ENCODE measurements at places on chromosomes 1 and 21.

GRCh38 chr1:182631053-182631677 is 27.0 kb upstream of the RGS16 start:
- no peak for DNase-seq

- DNase-seq: no peak
These were observed 87.5 kb upstream of the KCTD3 start for GRCh38 chr1:215479567-215479966.

DNA sequence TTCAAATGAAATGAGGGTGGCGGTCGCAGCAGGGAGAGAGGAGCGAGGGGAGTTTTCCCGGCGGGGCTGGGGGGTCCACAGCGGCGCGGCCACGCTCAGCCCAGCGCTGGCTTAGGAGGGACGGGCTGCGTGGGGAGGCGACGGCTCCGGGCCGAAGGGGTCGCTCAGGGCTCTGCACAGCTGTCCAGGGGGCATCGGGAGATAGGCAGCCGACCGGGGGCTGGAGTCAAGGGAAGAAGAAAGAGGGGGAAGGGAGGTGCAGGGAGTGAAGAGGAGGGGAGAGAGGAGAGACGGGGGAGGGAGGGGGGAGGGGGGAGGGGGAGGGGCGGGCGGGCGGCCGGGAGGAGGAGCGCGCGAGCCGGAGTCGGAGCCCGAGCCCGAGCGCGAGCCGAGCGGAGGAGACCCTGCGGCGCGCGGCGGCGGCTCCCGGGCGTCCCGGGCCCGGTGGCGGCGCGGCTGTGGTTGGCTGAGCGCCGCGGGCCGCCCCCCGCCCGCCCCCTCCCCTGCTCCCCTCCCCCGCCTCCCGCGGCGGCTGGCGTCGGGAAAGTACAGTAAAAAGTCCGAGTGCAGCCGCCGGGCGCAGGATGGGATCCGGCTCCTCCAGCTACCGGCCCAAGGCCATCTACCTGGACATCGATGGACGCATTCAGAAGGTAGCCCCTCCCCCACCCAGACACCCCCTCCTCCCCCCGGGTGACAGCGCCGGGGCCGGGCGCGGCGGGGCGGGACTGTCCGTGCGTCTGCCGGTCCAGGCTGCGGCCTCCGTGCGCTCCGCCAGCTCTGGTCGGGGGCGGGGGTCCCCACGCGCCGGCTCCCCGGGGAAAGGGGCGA is at the start of gene PDE9A:
PDE9A (plus strand) TSS at position 391 of the 831 bp plus-strand sequence; CDS start at position 585, 194 bp downstream.
- DNase-seq: no peak

DNA sequence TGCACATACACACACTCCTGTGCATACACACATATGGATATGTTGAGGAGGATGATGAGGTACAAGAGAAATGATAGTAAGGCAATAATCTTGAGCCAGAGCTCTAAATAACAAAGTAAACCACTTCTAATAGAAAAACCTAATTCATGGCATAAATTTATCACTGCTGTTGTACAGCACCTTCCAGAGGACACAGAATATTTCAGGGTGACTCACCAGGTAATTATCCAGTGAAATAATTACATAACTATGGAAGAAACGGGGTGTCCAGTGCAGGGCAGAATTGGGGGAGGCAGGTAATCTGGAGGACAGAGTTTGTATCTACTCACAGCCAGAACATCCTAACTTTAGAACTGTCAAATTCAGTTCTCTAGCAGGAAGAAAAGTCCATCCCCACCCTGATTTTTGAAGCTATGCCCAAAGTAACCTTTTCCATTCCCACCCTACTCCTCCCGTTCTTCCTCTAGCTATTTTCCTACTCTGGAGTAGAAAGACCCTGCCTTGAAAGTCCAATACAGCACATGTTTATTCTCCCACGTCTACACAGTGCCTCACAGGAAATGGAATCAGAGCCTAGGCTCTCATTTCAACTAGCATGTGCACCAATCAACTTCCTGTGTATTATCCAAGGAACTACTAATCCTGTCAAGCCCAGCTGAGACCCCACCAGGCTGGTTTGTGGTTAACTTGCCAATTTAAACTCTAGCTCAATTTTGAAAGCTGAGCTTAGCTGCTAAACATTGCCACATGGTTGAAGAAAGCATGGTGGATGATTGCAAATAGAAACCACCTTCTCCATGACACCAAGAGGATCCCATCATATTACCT is 96.6 kb downstream of the PTPN14 start:
- no peak for DNase-seq
